Astrocyte of the hippocampus (primary cell): ENCODE measurements at places on chromosomes 2 and 18.

GRCh38 chr2:177273408-177273807 lies 8.9 kb upstream of the NFE2L2 start:
- no peak for DNase-seq

DNA sequence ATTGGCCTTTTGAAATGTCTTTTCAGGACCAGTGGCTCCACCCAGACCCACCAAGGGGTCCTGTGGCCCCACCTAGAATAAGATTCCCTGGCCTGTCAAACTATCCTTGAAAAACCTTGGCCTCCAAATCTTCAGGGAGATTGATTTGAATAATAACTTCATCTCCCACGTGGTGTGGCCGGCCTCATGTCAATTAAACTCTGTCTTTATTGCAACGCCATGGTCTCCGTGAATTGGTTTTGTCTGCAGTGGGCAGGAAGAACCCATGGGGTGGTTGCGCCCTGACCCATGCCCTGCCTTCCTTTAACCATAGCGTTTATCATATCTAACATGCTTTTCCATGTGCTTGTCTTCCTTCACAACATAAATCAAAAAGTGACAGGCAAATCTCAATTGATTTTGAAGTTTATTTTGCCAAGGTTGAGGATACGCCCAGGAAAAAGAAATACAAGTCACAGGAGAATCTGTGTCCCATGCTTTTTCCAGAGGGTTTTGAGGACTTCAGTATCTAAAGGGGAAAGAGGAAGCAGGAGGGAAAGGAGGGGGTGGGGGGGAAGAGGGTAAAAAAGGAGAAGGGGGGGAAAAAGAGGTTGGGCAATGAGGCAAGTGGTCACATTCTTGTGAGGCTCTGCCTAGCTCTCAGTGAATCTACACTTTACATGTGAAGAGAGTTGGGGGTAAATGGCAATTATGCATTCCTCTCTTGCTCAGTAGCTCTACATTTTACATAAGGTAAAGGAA lies 66.5 kb upstream of the CABLES1 start:
- no peak for DNase-seq

GRCh38 chr18:50879302-50880118 lies 592 bp downstream of the ME2 start:
- DNase-seq = no peak

DNA sequence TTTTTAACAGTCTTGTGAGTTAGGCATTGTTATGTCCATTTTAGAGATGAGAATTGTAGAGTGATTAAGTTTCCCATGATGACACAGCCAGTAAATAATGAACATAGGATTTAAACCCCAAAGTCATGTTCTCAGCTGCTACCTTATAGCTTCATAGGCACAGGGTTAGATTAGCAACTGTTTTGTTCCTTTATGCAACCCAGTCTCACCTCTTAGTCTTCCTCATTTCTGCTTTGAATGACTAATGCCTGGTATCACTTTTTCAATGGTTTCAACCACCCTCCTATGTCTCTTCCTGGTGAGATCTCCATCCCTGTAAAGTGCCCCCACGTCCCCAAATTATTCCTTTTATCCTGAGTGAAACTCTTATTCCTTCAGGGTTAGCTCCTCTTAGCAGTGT lies 44.3 kb downstream of the MFSD6 start:
- DNase-seq = no peak

- DNase-seq = no peak
Observed at GRCh38 chr2:235049069-235049468, 97.3 kb downstream of the SH3BP4 start.

- no peak for DNase-seq
Observed at GRCh38 chr18:35477497-35477896, 20.3 kb downstream of the INO80C start.

DNA sequence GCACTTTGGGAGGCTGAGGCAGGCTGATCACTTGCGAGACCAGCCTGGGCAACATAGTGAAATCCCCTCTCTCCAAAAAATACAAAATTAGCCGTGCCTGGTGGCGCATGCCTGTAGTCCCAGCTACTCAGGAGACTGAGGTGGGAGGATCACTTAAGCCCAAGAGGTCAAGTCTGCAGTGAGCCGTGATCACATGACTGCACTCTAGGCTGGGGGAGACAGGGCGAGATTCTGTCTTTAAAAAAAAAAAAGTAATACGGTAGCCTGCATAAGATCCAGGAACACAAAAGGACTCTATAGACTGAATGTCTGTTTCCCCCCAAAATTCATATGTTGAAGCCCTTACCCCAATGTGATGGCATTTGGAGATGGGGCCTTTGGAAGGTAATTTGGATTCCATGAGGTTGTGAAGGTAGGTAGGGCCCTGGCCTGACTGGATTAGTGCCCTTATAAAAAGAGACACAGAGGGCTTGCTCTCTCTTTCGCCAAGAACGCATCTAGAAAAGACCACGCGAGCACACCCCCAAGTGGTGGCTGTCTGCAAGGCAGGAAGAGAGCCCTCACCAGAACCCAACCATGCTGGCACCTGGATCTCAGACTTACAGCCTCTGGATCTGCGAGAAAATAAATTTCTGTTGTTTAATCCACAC lies 17.0 kb downstream of the MBOAT2 start:
- DNase-seq = no peak

DNA sequence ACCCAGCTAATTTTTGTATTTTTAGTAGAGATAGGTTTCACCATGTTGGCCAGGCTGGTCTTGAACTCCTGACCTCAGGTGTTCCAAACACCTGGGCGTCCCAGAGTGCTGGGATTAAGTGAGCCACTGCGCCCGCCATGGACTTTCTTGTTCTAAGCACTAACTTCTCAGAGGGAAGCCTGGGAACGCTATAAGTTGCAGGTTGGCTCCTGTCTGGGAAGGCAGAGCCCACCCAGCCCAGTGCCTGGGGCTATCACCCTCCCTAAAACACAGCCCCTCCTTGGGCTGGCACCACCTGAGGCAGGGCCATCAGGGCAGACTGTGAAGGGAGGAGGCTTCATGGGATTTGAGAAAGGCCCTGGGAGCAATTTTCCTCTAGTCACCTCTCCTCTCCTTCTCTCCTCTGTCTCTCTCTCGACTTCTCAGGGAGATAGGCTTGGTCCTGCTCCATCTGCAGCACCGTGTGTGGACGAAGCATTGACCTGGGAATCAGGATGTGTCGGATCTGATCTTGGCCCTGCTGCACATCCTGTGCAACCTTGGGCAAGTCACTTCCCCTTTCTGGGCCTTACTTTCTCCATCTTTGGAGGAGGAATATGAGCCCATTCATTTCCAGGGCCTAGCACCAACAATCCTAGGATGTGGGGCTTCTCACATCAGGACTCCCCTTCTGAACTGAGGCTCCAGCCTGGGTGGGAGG lies 10.9 kb downstream of the PSD4 start:
- no peak for DNase-seq

DNA sequence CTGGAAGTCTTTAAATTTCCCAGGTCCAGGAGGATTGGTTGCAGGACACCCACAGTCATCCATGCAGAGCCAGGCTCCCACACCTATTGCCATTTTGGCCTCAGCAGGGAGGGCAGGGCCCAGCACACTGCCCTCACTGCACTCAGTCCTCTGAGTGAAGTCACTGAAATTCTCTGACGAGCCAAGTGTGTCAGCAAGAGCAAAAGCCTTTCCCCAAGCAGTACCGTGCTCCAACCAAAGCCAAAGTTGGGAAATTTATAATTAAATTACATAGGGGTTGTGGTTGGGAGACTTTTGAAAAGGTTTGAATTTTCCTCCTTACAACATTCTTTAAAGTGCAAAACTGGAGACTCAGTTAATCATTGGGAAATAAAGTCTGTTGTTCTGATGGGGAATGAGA lies 98.5 kb upstream of the CD226 start:
- peak; percentile 13 for DNase-seq

- no peak for DNase-seq
Observed at GRCh38 chr2:227877421-227878310, 6.2 kb downstream of the DAW1 start.

DNA sequence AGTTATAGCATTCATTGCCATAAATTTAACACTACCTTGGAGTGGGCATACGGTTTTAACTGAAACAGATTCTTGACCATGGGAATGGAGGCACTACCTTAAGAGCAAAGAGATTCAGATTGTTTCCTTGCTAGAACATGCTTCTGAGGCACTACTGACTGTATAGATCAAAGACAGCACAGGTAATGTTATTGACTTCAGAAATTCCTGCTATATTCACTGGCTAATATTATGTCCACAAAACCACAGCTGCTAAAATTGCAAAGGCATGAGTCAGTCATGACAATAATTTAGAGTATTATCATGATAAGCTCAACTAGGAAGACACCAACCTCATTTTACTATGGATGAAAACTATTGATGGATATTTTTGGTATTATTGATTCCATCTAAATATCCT lies 39.4 kb downstream of the SLC8A1 start:
- DNase-seq = no peak

- peak; percentile 49 for DNase-seq
Observed at GRCh38 chr2:188902901-188903491, 71.2 kb upstream of the COL3A1 start.

DNA sequence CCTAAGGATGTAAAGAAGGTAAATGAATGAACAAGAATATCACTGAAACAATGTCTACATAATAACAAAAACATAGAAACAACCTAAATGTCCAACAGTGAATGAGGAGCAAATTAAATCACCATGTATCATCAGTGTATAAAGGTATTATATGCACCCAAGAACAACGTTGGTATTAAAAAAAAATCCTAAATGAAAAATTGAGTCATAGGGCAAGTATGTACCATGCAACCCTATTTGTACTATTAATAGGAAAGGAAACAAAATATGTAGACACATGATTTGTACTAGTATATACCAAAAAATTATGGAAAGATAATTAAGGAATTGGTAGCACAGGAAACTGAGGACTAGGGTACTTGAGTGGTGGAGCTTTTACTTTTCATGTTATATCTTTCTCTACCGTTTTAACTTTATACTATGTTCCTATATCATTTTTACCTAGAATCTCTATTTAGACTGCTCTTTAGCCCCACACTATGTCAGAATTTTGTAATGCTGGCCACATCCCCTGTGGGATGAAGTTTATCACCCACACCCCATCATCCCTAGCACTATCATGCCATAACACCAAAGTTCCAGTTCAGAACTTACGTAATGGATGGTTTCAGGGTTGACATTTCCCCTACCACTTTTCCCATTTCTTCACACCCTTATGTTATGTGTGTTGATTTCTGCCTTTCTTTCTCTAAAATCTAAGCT lies 25.6 kb downstream of the IKZF2 start:
- DNase-seq = no peak

DNA sequence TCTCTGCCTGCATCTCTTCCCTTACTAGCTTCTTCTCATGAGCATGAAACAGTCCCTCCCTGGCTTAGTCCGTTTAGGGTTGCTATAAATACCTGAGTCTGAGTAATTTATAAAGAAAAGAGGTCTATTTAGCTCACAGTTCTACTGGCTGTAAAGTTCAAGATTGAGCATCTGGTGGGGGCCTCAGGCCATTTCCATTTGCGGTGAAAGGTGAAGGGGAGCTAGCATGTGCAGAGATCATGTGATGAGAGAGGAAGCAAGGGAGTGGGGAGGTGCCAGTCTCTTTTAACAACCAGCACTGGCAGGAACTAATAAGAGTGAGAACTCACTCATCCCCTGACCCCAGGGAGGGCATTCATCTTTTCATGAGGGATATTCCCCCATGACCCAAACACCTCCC lies 26.8 kb downstream of the RHBDD1 start:
- DNase-seq = no peak

GRCh38 chr18:6891788-6892187 lies 162.3 kb downstream of the ARHGAP28 start:
- DNase-seq = no peak

GRCh38 chr2:235494716-235495372 lies 1.0 kb downstream of the AGAP1 start:
- peak; percentile 72 for DNase-seq

- DNase-seq = no peak
Observed at GRCh38 chr2:199128476-199129229, 329.1 kb downstream of the SATB2 start.

GRCh38 chr2:152445791-152446201 lies 110.8 kb downstream of the FMNL2 start:
- peak; percentile 84 for DNase-seq

- DNase-seq = no peak
Observed at GRCh38 chr2:211302676-211303075, 746.3 kb downstream of the CPS1 start.

- DNase-seq = peak; percentile 44
Observed at GRCh38 chr2:224009605-224010315, 29.3 kb downstream of the SERPINE2 start.

DNA sequence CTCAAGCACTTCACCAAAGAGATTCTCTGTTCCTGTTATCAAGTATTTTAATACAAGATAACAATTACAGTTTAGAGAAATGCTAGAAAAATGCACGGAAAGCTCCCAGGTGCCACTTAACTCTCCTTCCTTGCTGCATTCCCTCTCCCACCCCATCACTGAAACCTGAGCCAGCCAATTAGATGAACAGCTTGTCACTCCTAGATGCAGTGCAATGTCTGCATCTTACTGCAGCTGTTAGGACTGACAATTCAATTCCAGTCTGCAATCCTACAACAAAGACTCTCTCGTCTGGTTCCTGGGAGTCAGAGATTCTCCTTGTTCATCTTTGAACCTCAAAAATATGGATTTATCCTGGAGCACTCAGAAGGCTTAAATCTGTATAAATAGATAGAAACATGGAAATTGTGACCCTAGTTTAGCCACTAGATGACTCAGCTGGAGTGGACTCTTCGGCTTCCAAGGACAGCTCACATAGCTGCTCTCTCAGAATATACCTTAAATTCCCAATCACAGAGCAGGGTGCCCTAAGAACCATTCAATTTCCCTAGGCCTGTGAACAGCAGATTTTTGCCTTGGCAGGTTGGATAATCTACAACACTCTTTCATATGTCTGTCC lies 311.1 kb downstream of the NRXN1 start:
- no peak for DNase-seq

DNA sequence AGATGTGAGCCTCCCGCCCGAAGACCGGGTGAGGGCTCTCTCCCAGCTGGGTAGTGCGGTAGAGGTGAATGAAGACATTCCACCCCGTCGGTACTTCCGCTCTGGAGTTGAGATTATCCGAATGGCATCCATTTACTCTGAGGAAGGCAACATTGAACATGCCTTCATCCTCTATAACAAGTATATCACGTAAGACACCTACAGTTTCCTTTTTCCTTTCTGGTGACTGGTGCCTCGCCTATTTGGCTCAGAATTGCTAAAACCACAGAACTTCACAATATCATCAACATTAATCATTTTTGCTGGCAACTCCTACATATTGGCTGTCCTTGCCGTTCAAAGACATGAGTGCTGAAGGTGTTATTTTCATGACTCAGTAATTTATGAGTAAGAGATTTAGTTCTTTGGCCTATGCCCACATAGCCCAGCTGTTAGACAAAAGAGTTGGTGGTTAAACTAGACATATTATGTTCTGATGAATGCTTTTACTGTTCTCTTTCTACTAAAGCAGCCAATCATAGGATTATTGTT lies 2.2 kb downstream of the STAMBP start:
- DNase-seq = peak; percentile 90

GRCh38 chr2:23533338-23533695 lies 148.3 kb downstream of the KLHL29 start:
- DNase-seq = no peak

- no peak for DNase-seq
Observed at GRCh38 chr2:58378152-58378551, 137.0 kb upstream of the FANCL start.

- DNase-seq = no peak
Observed at GRCh38 chr18:46226461-46226860, 122.3 kb downstream of the HAUS1 start.
